Activated T-helper 17 cell treated with anti-CD3 and anti-CD28 coated beads, Interleukin-2, amount 50 U/mL, for 72 hours (primary cell): ENCODE measurements at places on chromosomes 3 and 15.

DNA sequence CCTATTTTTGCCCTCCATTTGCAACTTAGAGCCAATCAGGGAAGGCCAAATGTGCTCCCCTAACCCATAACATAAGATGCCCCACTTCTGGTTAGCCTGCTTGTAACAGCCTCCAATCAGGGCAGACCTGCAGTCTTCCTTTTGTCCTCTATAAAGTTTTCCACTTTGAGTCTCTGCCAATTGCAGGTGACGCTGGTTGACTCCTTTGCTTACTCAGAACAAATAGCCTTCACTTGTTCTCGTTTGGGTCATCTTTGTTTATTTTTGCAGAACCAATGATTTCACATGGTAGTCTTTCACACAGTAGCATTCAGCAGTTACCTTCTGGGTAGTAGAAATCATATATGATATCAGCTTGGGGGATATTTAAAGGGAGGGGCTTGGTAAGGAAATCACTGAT, 225.6 kb downstream of the MINAR1 start:
- no peak for ATAC-seq

- ATAC-seq = no peak
Observed at GRCh38 chr3:25901796-25902195, 111.9 kb downstream of the OXSM start.

GRCh38 chr3:157059181-157059580, 100.8 kb downstream of the CCNL1 start:
- ATAC-seq = peak; percentile 23

DNA sequence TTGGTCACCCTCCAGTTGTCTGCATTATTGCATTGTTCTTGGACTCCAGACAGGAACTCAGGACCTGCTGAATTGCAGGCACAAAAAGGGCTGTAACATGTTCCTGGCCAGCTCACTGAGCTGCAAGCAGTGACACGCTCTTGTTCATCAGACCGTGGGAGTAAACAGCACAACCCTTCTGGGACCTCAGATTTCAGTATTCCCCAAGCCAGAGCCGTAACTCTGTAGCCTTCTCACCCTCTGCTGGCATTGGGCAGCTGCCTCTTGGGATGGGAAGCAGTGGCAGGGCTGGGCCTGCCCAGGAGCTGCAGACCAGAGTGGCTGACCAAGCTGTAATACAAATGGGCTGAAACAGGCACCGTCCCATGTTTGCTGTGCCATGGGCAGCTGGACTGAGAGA, 607.1 kb upstream of the BCHE start:
- ATAC-seq = no peak

GRCh38 chr3:184712248-184713039, 580 bp upstream of the MAGEF1 start:
- ATAC-seq = peak; percentile 34

DNA sequence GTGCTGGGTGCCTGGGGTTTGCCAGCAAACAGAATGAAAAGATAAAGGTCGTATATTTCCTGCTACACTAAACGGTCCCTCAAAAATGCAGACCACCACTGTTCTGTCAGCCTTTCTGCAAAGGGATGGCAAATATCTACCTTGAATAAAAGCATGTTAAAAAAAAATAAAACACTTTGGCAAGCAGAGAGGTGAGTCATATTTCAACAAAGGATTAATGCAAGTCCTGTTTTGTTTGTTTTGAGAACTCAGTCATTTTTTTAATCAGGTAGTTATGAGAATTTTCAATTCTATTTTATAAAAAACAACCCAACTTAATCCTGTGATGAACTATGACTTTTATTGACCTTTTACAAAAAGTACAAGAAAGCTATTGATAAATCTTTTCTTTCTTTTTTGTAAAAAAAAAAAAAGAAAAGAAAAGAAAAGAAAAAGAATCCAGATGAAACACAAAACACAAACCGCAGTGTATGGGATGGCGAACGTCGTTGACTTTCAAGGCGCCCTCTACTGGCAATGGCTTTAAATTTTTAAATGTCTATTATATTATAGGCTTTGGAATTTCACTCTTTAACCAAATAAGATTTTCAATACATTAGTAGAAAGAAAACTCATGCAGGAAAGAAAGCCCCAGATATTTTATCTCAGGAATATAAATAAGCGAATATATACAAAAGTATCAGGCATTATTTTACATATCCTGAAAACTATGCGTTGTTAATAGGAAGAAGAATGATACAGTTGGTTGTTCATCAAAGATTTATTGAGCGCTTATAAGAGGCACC, 87.8 kb downstream of the NCEH1 start:
- peak; percentile 51 for ATAC-seq
